ENCODE measurements at places on chromosomes 13 and 19.

GRCh38 chr13:48571126-48571913 lies 38.4 kb upstream of the RCBTB2 start:
- DNase-seq, result no peak

- DNase-seq, result no peak
These were observed 1.3 kb downstream of the OSCAR start for GRCh38 chr19:54099190-54099902.

DNA sequence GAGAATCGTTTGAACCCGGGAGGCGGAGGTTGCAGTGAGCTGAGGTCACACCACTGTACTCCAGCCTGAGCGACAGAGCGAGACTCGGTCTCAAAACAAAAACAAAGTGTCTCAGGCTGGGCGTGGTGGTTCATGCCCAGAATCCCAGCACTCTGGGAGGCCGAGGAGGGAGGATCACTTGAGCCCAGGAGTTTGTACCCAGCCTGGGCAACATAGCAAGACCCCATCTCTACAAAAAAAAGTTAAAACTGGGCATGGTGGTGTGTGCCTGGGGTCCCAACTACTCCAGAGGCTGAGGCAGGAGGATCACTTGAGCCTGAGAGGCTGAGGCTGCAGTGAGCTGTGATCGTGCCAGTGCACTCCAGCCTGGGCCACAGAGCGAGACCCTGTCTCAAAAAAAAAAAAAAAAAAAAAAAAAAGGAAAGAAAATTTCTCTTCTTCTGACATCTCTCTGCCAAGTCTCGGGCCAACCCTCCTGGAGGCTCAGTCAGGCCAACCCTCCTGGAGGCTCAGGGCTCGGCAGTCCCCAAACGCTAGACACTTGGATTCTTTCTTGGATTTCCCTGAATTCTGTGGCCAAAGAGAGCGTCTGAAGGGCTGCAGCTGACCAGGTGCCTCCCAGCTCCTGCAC lies 26.3 kb downstream of the ARID3A start:
- DNase-seq, result no peak

GRCh38 chr13:51955281-51955771 lies 55.9 kb downstream of the ATP7B start:
- no peak for DNase-seq

DNA sequence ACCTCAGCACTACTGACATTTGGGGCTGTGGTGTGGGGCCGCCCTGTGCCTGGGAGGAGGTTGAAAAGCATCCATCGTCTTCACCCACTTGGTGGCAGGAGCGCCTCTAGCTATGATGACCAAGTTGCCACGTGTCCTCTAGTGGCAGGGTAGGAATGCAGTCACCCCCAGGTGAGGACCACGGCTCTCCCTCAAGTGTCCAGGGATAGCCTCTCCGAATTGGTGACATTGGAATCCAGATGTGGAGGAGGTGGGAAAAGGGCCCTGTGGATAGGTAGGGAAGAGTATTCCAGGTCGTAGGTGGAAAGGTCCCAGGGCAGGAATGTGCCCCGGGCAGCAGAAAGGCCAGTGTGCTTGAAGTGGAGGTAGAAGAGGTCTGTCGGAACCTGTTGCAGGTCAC lies 37.6 kb downstream of the ARHGEF18 start:
- DNase-seq, result no peak

GRCh38 chr19:55652311-55653128 lies 2.3 kb upstream of the U2AF2 start:
- peak; percentile 68 for DNase-seq

DNA sequence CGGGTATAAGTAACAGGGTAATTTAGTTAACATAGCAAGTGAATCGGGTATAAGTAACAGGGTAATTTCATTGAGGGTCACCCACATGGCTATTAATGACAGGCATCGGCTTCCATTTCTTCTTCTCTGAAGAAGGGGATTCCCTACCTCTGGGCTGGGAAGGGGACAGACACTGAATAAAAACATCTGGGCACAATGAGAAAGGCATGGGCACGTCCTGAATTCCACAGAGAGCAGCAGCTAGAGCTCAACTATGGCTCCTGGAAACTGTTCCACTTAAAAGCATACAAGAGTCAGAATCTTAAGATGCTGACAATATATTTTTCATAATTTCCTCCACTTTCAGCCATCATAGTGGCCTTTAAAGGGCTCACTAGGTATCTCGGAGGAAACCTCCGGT lies 51.8 kb downstream of the CRYL1 start:
- no peak for DNase-seq

- no peak for DNase-seq
These were observed 969 bp upstream of the POMP start for GRCh38 chr13:28657784-28658538.

DNA sequence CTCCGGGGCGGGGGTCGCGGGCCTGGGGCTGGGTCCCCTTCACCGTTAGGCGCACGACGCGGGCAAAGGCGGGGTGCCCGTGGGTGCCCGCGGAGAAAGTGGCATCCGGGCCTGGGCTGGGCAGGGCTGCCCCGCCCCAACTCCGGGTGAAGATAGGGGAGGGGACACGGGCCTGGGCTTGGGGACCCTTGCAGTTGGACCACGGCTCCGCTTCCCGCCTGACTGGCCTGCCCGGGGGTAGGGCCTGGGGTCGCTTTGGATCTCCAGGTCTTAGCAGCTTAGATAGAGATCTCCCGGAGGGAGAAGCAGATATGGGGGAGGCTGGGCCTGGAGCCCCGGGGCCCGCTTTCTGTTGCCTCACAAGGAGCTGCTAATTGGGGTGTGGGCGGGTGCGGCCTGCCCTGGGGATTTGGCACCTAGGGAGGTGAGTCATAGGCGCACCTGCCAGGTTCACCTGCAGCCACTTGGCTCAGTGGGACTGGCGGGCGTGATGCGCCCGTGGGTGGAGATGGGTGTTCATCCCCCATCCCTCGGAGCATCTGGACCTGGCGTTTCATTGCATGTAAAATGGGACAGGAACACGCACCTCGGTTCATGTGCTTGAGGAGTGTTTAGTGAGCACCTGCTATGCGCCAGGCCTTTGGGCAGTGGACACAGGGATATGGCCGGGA lies 585 bp downstream of the MAP1S start:
- no peak for DNase-seq

DNA sequence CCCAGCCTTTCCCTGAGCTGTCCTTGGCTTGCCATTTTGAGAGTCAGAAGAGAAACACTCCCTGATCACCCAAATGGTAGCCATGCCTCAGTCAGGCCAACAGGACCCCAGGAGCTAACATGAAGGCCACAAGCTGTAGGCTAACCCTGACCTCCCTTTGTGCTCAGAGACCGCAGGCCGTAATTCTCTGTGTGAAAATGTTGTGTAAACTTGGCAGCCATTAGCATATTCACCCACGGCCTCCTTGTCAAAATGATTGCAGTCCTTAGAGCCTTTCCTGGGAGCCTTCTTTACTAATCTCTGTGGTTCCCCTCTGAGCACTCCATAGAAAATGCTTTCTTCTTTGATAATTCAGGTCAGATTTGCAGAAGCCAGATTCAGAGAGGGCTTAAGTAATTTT lies 418.9 kb downstream of the COG6 start:
- DNase-seq, result no peak

DNA sequence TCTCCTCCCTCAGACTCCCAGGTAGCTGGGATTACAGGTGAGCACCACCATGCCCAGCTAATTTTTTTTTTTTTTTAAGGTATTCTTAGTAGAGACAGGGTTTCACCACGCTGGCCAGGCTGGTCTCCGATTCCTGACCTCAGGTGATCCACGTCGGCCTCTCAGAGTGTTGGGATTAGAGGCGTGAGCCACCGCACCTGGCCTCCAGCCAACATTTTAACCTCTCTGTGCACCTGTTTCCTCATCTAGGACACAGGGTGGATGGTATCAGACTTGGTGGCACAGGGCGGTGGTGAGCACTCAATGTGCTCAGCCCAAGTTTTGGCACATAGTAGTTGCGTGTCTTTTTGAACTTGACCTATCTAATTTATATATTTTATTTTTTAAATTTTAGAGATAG lies 12.5 kb downstream of the APBA3 start:
- DNase-seq, result no peak

DNA sequence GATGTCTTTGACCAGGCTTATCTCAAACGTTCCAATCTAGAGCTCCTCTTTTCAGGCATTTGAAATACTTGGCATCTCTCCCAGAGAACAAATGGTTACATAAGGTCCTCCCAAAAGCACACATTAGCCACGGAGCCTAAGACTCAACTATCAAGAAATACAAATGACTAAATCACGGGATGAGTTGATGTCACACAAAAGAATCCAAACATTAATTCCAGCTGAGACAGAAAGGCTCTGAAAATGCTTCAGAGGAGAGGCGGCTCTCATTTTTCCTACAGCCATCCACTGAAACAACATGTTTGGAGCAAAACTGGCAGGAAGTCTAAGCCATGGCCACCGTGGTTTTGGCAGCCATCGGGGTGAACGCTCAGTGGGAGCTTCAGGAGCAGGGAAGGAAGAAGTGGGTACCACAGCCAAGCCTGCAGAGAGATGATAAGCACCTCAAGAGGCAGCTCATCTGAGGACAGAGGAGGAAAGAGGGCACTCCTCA lies 122.5 kb downstream of the STK24 start:
- no peak for DNase-seq

DNA sequence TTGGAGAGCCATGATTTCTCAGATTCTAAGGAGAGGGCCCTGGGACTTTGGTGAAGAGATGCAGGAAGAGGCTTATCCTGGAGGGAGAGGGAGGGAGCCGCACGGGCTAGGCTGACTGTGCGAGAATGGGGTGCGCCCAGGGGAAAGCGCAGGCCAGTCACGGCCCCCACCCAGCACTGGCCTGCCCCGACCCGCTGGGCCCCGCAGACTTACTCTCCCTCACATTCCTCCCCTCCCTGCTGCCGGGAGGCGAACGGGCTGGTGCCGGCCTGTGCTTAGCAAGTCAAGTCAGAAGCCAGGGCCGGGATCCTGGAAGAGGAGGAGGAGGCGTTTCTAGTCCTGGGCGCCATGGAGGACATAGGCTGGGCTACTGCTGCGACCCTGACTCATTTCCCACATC lies 120.0 kb downstream of the CRYL1 start:
- no peak for DNase-seq

- DNase-seq, result no peak
These were observed 63.4 kb downstream of the SLAIN1 start for GRCh38 chr13:77760893-77761292.

DNA sequence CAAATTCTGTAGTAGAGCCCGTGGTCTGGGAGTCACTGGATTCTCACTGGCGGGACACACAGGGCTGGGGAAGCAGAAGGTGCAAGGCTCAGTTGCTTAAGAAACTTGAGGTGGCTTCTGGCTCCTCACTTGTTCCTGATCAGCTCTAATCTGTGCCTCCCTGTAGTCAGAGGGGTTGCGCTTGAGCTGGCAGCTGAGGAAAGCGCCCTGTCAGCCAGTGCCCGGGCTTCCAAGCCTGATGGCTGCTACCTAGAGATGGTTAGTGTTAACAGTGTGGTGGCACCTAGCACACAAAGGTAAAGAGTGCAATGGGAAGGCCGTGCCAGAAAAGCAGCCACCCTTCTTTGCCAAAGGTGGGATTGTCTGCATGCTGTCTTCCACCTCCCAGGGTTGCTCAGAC lies 8.8 kb downstream of the HNRNPM start:
- no peak for DNase-seq

GRCh38 chr19:7729211-7729610 lies 2.7 kb downstream of the CLEC4G start:
- no peak for DNase-seq

DNA sequence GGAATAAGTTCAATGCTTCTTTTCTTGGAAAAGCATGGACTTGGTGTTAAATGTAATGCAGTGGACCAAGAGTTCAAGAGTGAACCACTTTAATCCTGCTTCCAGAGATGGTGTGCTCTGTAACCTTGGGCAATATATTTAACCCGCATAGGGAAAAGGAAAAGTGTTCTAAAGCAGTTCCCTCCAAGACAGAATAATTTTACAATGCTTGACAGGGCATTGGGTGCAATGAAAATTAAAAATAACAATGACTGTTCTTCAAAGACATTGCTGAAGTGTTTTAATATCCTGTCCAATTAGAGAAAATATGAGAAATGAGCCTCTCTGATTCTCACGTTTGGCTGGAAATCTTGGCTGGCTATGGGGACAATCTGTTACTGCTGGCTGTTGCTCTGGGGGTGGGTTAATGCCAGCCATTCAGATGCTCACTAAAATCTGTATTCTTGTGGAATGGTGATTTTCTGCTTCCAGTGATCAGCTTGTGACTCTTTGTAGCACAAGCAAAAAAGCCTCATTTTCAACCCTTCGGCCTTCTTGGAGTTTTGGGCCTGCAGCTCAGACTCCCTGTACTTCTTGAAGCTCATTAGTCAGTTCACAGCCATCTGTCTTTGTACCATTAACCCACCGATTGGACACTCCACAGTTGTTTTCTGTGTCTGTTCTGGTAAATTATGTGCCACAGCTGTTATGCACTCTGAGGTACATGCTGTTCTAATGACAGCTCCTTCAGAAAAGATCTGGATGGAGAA lies 310.6 kb downstream of the LMO7 start:
- no peak for DNase-seq

DNA sequence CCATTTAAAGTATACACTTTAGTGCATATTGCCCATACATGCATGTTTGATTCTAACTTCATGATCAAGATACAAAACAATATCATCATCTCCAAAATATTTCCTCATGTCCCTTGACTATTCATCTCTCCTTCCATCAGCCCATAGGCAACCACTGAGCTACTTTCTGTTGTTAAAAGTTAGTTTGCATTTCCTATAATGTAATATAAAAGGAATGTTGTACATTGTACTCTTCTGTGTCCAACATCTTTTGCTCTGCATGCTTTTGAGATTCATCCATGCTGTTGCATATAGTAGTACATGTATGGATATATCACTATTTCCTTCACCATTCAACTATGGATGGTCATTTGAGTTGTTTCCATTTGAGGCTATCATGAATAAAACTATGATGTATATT lies 74.7 kb downstream of the ITGBL1 start:
- DNase-seq, result no peak

DNA sequence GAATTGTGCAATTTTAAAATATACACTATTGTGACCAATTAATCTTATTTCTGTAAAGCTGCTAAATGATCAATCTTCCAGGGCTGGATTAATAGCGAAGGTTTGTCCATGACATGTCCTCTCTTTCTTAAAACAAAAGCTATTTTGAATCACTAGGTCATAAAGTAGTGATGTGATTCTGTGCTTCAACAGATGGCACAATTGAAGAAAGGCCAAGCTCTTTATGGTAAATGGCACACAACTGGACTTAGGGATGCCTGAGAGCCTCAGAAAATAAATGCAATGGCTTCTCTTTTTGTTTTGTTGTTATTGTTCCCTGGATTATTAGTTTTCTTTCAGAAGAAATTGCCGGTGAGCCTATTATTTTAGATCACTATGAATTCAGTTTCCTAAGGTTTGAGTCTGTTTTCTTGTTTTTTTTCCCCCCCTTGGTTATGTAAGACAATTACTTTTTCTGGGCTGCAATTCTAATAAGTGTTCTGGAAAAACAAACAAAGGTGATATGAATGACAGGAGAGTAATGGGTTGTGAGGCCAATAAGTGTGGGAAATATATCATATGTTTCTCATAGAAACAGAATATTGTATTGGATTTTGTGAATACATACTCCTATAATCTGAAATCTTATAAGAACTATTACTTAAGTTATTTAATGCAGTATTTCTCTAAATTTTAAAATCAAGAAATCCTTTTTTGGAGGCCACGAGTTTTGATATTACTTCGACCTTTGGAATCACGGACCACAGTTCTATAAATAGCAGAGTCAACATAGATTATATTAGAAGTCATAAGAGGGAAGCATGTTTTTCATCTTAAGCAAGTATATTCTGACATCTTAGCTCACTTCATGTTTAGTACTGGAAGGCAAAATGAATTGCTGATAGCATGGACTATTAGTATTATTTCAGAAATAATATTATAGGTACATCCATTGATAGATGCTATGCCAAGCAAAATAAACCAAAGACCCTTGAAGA lies 16.8 kb downstream of the SLITRK1 start:
- DNase-seq, result no peak

- DNase-seq, result no peak
These were observed at the start of gene IFNL1 for GRCh38 chr19:39296055-39296645. TSS of gene IFNL1 (plus strand) at chr19:39296407. CDS start at chr19:39296422, 15 bp downstream.
